T-helper 1 cell (primary cell): ENCODE measurements at places on chromosomes 1 and 21.

DNA sequence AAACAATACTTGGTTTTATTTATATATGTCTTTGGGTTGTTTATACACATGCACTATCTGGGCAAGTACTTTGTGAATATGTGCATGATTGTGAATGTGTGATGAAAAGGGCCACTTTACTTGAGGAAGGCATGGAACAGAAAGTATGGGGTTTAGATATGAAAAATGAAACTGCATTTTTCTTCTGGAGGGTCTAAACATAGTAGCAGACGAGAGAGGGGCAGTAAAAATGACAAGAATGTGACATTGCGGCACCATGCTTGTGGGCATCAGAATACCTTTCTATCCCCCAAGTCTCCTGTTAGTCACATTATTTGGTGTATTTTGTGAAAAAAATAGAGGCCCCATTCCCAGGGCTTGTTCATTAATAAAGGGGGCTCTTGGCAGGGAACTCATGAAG lies 15.4 kb upstream of the MPZL1 start:
- no peak for DNase-seq

GRCh38 chr21:24844671-24845070 lies 762.6 kb downstream of the MRPL39 start:
- DNase-seq = no peak

- peak; percentile 4 for DNase-seq
These were observed 897 bp downstream of the SLC25A24 start for GRCh38 chr1:108199201-108199691.

DNA sequence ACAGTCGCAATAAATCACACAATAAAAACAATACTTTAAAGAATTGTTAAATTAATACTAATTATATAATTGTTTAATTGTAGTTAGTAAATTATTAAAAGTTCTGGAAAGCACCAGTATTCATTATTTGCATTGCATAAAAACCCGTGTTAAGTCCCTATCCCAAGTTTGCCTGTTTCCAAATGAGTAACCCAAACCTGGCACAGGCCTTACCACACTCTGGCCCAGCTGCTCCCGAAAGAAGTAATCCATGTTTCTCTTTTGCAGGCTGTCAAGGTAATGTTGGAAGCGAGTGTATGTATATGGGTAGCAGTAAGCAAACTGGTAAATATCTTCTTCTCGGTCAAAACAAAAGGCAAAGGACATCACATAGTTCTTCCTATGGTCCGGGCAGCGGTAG lies 268.7 kb upstream of the BEND5 start:
- no peak for DNase-seq

GRCh38 chr1:15900662-15901279 lies 53.3 kb downstream of the SPEN start:
- no peak for DNase-seq

DNA sequence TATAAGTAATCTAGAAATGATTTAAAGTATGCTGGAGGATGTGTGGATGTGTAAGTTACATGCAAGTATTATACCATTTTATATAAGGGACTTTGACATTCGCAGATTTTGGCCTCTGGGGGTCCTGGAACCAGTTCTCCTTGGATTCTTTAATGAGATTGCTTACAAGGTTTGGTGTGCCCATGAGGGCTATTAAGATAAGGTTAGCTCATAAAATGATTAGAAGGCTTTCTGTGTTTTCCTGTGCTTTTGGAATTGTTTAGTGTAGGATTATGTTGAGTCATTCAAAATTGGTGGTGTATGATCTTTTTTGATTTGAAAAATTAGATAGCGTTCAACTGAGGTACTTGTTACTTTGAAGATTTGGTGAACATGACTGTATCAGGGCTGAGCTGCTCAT lies 5.6 kb downstream of the USP25 start:
- no peak for DNase-seq

GRCh38 chr1:2047749-2048729 lies 2.2 kb upstream of the PRKCZ start:
- no peak for DNase-seq

DNA sequence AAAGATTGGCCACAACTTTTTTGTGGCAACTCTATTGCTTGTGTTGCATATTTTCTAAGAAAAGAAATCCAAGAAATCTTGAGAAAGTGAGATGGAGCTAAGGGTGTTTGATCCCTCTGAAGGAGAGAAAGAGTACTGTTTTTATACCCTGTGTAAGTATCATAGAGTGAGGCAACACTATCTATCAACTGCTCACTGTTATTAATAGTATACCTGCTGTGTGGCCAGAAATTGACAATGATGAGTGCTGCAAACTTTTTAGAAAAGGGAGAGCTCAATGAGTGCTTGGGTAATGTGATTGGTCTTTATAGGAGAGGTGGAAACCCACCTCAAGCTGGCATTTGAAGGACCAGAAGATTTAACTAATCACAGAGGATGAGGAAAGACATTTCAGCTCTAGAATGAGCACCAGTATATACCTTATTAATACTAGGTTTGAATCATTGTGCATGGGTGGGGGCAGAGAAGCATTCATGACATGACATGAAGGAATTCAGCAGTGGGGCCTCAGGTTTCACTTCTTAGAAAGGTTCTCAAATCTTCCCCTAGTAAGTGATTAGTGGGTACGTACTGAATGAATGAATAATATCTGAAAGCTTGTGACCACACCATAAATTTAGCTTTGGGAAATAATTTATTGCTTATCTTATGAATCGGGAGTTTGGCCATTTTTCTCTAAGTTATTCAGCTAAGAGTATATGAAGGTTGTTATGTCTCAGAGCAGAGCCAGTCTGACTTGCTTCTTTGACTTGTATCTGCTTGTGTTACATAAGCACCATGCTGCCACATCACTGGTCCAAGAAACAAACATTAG lies 169.2 kb upstream of the SGIP1 start:
- no peak for DNase-seq
